SK-N-SH (cell line): ENCODE measurements at places on chromosomes 3 and 15. TPM values are rescaled to one million over a fixed set of nuclear protein-coding genes. Genes with fewer than 3 reads are reported as not detected.

The CFAP44 gene
- polyA plus RNA-seq: 2.3 and 3.7 TPM in 2 replicates

The FETUB gene
- polyA plus RNA-seq: 0.05 TPM in 2 replicates

- H3K4me1 ChIP-seq: no peaks in the 10 kb centered on the region
- no peaks in the 10 kb centered on the region for H3K27me3 ChIP-seq
- peaks cover 4% of the 10 kb centered on the region for H3K36me3 ChIP-seq
- H3K4me3 ChIP-seq: no peak overlapping the region
- no peak overlapping the region for H3K27ac ChIP-seq
These were observed 104.3 kb downstream of the NEO1 start for GRCh38 chr15:73156431-73157191.

GRCh38 chr3:46316206-46316605 lies 37.7 kb upstream of the CCR2 start:
- H3K27ac ChIP-seq: no peak overlapping the region
- no peaks in the 10 kb centered on the region for H3K36me3 ChIP-seq
- no peak overlapping the region for H3K4me3 ChIP-seq
- no peak for DNase-seq
- H3K27me3 ChIP-seq: no peaks in the 10 kb centered on the region

The C3orf33 gene
- polyA plus RNA-seq: 2.9 and 3.3 TPM in 2 replicates

DNA sequence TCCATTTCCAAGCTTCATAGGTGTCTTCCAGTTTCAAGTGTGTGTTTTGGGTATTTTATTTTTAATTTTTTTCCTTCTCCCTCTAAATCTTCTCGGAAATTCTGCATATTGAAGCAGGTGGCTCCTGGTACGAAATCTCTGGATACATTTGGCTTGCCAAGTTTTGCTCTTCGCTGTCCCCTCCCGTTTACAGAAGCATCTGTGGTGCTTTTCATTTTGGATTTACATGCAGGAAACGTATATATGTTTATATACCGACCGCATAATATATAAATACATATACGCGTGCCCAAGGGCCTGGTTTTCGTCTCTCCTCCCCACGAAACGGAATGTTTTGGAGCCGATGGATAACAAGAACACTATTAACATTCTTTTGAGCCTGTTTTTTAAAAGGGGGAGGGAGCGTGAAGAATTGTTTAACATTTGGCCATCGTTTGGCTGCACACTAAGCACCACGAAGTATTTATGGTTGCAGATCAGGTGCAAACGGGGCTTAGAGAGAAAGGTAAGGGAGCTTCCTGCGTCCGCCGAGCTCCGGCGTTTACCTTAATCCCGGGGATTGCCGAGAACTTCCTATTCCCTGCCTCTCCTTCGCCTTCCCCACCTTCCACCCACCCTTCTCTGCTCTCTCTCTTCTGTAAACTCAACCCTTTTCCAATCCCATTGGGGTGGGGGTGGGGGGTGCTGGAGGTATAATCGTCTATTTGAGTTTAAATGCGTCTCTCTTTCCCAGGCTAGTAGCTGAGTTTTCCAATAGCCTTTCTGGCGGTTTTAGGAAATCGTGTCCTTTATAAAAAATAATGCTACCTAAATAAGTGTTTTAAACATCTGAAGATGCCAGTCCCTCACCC lies 1.1 kb upstream of the NLGN1 start:
- DNase-seq: peak; percentile 37
- no peaks in the 10 kb centered on the region for H3K36me3 ChIP-seq
- 0 out of 2 replicates have a peak, but pooled peaks cover 5% of the 10 kb centered on the region for H3K27me3 ChIP-seq
- no peak overlapping the region; the same call in 1 of the 2 replicates for H3K27ac ChIP-seq
- H3K4me3 ChIP-seq: peak overlapping the region; percentile 75
- H3K4me1 ChIP-seq: no peaks in the 10 kb centered on the region

- H3K27ac ChIP-seq: no peak overlapping the region
- DNase-seq: no peak
- 0 out of 2 replicates have a peak, but pooled peaks cover 5% of the 10 kb centered on the region for H3K4me1 ChIP-seq
- no peaks in the 10 kb centered on the region for H3K27me3 ChIP-seq
- no peaks in the 10 kb centered on the region for H3K36me3 ChIP-seq
These were observed 162.6 kb downstream of the IL1RAP start for GRCh38 chr3:190676481-190676880.

The IP6K2 gene
- 178 and 219 TPM in 2 replicates for polyA plus RNA-seq

DNA sequence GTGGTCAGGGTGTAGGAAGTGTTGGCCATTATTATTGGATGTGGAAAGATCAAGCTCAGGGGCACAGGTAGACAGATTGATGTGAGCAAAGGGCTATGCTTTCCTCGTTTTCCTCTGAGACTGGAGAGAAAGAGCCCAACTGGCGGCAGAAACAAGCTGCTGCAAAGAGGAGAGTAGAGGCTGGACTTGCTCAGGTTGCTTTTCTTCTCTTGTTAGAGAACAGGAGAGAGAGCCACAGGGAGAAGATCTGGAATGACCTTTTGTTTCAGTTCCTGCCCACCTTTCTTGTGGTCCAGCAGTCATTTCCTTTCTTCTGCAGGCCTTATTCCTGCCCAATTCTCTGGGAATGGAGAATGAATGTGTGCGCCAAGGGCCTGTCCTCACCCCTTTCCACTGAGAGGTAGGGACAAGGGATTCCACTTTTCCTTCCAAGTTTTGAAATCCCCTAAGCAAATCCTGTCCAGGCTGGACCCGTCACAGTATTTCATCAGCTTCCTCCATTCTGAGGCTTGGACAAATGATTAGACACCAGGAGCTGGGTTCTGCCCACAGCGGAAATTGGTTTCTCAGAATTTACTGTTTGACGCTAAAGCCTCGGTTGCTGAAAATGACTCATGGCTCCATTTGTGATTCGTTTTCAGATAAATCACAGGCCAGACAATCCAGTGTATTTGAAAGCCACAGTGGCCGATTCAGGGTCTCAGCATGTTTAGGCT lies 16.1 kb downstream of the ZNF80 start:
- H3K27ac ChIP-seq: no peak overlapping the region
- H3K4me3 ChIP-seq: no peak overlapping the region
- H3K27me3 ChIP-seq: no peaks in the 10 kb centered on the region
- H3K36me3 ChIP-seq: no peaks in the 10 kb centered on the region
- DNase-seq: no peak
- no peaks in the 10 kb centered on the region for H3K4me1 ChIP-seq

The NANOGP8 gene
- polyA plus RNA-seq: not detected in 2 replicates

- no peak for DNase-seq
- H3K27ac ChIP-seq: no peak overlapping the region
- H3K27me3 ChIP-seq: no peaks in the 10 kb centered on the region
- H3K4me3 ChIP-seq: no peak overlapping the region
- H3K4me1 ChIP-seq: no peaks in the 10 kb centered on the region
- H3K36me3 ChIP-seq: no peaks in the 10 kb centered on the region
These were observed 80.9 kb upstream of the ARHGEF26 start for GRCh38 chr3:154040283-154040682.

The STRA6 gene
- polyA plus RNA-seq: 27.9 and 31.0 TPM in 2 replicates

The CKMT1B gene
- 1.8 and 3.1 TPM in 2 replicates for polyA plus RNA-seq

The GUCA1C gene
- not detected in 2 replicates for polyA plus RNA-seq

- no peaks in the 10 kb centered on the region for H3K4me1 ChIP-seq
- no peak overlapping the region for H3K27ac ChIP-seq
- no peak overlapping the region for H3K4me3 ChIP-seq
- H3K27me3 ChIP-seq: no peaks in the 10 kb centered on the region
- DNase-seq: no peak
- peaks cover 58% of the 10 kb centered on the region for H3K36me3 ChIP-seq
These were observed 6.9 kb upstream of the P4HTM start for GRCh38 chr3:48983096-48983495.

The NMB gene
- polyA plus RNA-seq: 5.3 and 6.5 TPM in 2 replicates

GRCh38 chr3:37806505-37807200 lies 55.0 kb upstream of the CTDSPL start:
- no peak overlapping the region for H3K4me3 ChIP-seq
- no peaks in the 10 kb centered on the region for H3K27me3 ChIP-seq
- DNase-seq: no peak
- H3K27ac ChIP-seq: no peak overlapping the region

GRCh38 chr15:65900488-65900887 lies 31.2 kb downstream of the RAB11A start:
- DNase-seq: no peak
- no peaks in the 10 kb centered on the region for H3K4me1 ChIP-seq
- no peak overlapping the region for H3K4me3 ChIP-seq
- H3K27me3 ChIP-seq: no peaks in the 10 kb centered on the region

DNA sequence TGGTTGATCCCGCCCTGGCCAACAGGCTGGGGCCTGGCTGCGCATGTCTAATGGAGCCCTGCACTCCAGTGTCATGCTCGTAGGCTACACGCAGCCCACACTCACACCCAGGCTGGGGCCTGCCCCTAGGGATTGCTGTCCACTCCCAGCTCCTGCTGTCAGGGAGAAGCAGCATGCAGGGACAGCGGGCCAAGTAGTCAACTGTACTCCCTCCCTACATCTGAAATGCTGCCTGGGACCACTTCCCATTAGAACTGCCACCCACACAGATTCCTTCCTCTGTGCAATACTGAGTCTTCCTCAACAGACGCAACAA lies 16.1 kb downstream of the ALS2CL start:
- H3K27me3 ChIP-seq: no peaks in the 10 kb centered on the region
- peaks cover 9% of the 10 kb centered on the region; the same call in 1 of the 2 replicates for H3K4me1 ChIP-seq
- H3K36me3 ChIP-seq: no peaks in the 10 kb centered on the region
- no peak overlapping the region for H3K27ac ChIP-seq
- no peak overlapping the region for H3K4me3 ChIP-seq

The FBXL22 gene
- polyA plus RNA-seq: 0.08 and 0.10 TPM in 2 replicates

GRCh38 chr3:14403619-14404155 lies 1.3 kb downstream of the SLC6A6 start:
- peak overlapping the region; percentile 48 for H3K4me3 ChIP-seq
- peaks cover 13% of the 10 kb centered on the region; the same call in 1 of the 2 replicates for H3K4me1 ChIP-seq

The SLC12A1 gene
- polyA plus RNA-seq: not detected in 2 replicates

The ZNF280D gene
- polyA plus RNA-seq: 5.4 and 7.3 TPM in 2 replicates

DNA sequence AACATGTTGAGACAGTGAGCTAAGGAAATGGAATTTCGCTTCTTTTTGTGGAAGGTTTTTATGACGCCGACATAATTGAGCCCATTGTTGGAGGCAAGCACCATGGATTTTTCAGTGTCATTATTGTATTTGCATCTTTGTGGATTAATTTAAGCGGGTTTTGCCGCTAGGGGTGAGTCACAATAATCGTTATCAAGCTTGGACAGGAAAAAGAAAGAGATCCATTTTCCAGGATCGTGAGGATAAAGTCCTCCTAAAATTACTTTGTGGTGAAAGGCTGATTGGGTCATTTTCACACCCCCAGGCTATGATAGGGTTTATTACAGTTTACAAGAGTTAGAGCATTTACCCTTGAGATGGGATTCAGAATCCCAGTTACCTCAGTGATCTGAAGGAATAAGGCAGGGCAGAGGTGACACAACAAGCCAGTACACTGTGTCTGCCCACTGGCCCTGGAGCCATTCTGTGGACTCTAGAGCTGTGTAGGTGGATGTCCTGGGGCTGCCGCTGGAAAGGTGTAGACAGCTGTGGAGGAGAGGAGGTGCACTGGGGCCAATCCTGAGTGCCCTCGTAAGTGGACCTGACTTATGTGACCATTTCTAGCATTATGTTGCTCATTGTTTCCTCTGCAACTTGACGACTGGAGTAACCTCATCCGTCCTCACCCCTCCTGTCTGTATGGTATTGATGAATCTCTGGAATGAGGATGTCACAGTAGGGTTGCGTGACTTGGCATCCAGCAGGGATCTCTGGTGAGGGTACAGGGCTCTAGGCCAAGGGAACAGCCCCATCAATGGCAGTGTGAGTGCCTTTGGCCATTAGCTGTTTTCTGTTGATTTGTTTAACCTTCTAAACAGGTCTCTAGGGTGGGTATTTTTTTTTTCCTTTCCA lies 370.1 kb downstream of the LRTM1 start:
- H3K27me3 ChIP-seq: no peaks in the 10 kb centered on the region
- no peak overlapping the region for H3K27ac ChIP-seq
- DNase-seq: no peak

The DUOXA1 gene
- 0.02 TPM in 1 of 2 replicates, not detected in the other for polyA plus RNA-seq

DNA sequence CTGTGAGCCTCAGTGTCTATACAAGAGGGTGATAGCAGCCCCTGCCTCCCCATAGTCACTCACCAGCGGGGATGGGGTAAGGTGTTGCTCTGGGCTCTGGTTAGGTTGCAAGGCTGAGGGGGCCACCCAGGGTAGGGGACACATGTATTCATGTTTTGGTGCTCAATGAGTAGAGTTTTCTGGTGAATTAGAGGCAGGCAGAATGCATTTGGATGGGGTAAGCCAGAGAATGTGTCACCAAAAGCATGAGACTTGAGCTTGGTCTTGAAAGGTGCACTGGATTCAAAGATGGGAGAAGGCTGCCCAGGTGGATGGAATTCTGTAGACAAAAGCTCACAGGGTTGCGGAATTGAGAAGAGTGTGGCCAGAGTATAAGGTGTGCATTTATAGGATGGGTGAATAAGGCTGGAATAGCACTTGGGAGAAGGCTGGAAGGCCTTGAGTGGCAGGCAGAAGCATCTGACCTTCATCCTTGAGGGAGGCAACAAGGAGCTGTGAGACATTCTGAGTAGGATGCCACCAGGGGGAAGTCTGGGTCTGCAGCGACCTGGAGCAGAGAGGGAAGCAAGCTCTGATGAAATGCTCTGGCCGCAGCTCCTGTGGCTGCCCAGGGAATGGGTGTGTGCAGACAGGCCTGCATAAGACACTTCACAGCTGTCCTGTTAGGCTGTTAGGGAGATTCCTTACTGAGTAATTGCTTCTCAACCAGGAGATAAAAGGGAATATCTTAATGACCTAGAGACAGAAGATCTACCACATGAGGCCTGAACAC lies 149.6 kb downstream of the CHDH start:
- H3K36me3 ChIP-seq: no peaks in the 10 kb centered on the region
- H3K27ac ChIP-seq: no peak overlapping the region
- DNase-seq: no peak
- no peak overlapping the region for H3K4me3 ChIP-seq

GRCh38 chr3:37922721-37923568 lies 61.3 kb downstream of the CTDSPL start:
- no peak for DNase-seq
- H3K4me1 ChIP-seq: peaks cover 57% of the 10 kb centered on the region
- H3K4me3 ChIP-seq: no peak overlapping the region
- peak overlapping the region; percentile 41 for H3K27ac ChIP-seq
- no peaks in the 10 kb centered on the region for H3K36me3 ChIP-seq
- no peaks in the 10 kb centered on the region for H3K27me3 ChIP-seq

The ZNF774 gene
- 1.6 and 1.8 TPM in 2 replicates for polyA plus RNA-seq

The GOLGA6L9 gene
- 7.3 and 7.4 TPM in 2 replicates for polyA plus RNA-seq

The KLHL6 gene
- polyA plus RNA-seq: not detected in 2 replicates

DNA sequence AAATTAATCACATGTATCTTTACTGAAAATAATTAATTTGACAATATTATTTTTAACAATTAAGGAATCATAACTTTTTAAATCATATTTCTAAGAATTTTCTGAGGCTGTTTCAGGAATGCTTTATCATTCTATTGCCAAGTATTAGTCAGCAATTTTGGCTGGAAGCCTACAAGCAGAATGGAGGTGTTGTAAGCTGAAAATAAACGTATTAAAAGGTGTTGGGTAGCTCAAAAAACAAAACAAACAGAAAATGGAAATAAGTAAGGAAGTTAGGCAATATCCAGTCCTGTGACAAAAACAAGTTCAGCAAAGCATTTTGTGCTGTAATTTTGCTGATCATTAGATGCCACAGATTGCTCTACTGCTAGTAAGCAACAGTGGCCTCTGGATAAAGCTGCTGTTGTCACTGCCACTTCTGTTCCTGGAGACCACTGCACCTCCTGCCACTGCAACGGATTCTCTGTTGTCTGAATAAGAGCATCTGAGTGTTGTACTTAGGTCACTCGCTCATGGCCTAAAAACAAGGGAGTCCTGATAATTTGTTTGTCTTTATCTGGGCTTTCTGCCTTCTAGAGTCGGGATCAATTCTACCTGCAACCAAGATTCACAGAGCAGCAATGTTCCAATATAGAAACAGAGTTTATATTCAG lies 63.5 kb upstream of the SLITRK3 start:
- H3K27me3 ChIP-seq: no peaks in the 10 kb centered on the region
- H3K27ac ChIP-seq: no peak overlapping the region
- H3K36me3 ChIP-seq: no peaks in the 10 kb centered on the region

GRCh38 chr3:53318522-53318921 lies 28.8 kb downstream of the DCP1A start:
- H3K4me3 ChIP-seq: no peak overlapping the region
- H3K27ac ChIP-seq: peak overlapping the region; percentile 43; the same call in 1 of the 2 replicates
- peaks cover 16% of the 10 kb centered on the region for H3K36me3 ChIP-seq
